Mesendoderm (in vitro differentiated cells): ENCODE measurements at places on chromosomes 2 and 18.

DNA sequence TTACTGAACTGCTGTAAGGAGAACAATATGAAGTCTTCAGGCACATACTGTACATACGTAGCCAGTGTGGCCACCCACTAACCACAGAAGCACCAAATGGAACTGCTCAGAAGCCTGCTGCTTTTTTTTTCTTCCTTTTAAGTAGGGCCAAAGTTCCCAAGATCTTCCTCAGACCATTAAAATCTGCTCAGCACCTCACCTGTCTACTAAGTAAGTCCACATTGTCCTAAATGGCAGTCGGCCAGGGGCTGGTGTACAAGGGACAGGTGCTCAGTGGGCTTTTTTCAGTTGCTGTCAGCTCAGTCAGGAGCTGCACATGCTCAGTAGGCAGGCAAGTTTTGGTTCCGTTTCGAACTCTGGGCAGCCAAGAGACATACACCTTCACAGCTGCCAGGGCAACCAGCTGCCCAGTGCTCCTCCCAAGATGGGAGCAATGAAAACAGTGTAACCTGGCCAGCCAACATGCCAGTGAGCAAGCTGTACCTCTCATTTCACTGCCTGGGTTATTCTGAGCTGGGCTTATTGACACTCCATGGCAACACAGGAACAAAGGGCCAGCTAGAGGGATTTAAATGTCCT, 86.1 kb downstream of the ACVR1 start:
- H3K27me3 ChIP-seq = no peaks in the 10 kb centered on the region
- H3K27ac ChIP-seq = no peak overlapping the region
- no peaks in the 10 kb centered on the region for H3K36me3 ChIP-seq
- H3K4me1 ChIP-seq = peaks cover 26% of the 10 kb centered on the region
- H3K4me3 ChIP-seq = no peak overlapping the region

GRCh38 chr18:59468821-59469220, 109.8 kb upstream of the LMAN1 start:
- no peaks in the 10 kb centered on the region for H3K36me3 ChIP-seq
- no peaks in the 10 kb centered on the region for H3K4me1 ChIP-seq
- DNase-seq = no peak
- no peak overlapping the region for H3K27ac ChIP-seq
- H3K4me3 ChIP-seq = no peak overlapping the region

- no peak for DNase-seq
- H3K4me1 ChIP-seq = no peaks in the 10 kb centered on the region
- H3K4me3 ChIP-seq = no peak overlapping the region
- H3K27me3 ChIP-seq = no peaks in the 10 kb centered on the region
These were observed 65.6 kb upstream of the CD302 start for GRCh38 chr2:159863526-159864160.

DNA sequence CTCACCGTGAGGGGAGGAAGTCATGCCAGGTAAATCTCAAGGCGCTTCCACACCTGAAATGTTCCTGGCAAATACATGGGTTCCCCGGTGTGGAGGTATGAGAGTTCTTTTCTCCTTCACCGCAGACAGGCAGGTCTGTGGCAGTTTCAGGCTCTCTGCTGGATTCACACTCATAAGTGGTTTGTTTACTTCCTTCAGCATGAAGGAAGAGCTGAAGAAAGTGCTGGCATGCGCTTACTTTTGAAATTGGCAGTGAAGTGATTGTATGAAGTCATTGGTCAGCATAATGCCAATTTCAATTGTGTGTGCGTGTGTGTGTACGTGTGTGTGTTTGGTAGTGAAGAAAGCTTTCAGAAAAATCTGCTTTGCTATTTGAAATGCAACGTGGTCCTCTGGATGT, 43.4 kb downstream of the RNF144A start:
- DNase-seq = no peak
- H3K27ac ChIP-seq = no peak overlapping the region
- no peaks in the 10 kb centered on the region for H3K36me3 ChIP-seq
- no peak overlapping the region for H3K4me3 ChIP-seq
- H3K4me1 ChIP-seq = no peaks in the 10 kb centered on the region
- no peaks in the 10 kb centered on the region for H3K27me3 ChIP-seq

DNA sequence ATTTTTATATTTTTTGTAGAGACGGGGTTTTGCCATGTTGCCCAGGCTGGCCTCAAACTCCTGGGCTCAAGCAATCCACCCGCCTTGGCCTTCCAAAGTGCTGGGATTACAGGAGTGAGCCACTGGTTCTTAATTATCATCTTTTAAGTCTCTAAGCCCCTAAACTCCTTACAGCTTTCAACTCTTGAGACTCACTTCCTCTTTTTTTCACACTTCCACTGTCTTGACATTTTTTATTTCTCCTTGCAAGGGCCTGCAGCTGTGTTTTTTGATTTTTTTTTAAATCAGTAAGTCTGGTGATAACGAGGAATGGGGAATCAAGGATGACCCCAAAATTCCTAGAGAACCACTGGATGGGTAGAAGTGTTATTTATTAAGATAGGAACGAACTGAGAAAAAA, 8.6 kb upstream of the ABCB11 start:
- no peaks in the 10 kb centered on the region for H3K27me3 ChIP-seq
- H3K4me1 ChIP-seq = peaks cover 4% of the 10 kb centered on the region
- H3K4me3 ChIP-seq = no peak overlapping the region
- no peak overlapping the region for H3K27ac ChIP-seq

GRCh38 chr2:181471783-181472182, 14.6 kb downstream of the ITGA4 start:
- no peak overlapping the region for H3K4me3 ChIP-seq
- no peaks in the 10 kb centered on the region for H3K36me3 ChIP-seq
- H3K27ac ChIP-seq = no peak overlapping the region
- no peaks in the 10 kb centered on the region for H3K27me3 ChIP-seq
- H3K4me1 ChIP-seq = no peaks in the 10 kb centered on the region

GRCh38 chr2:24791452-24791851, 1.7 kb downstream of the PTRHD1 start:
- H3K27me3 ChIP-seq = no peaks in the 10 kb centered on the region
- no peak overlapping the region for H3K27ac ChIP-seq
- H3K36me3 ChIP-seq = no peaks in the 10 kb centered on the region
- no peak overlapping the region for H3K4me3 ChIP-seq
- DNase-seq = no peak
